Activated CD4-positive, alpha-beta T cell treated with anti-CD3 and anti-CD28 coated beads, Interleukin-2, amount 50 U/mL, for 4 hours (primary cell): ENCODE measurements at places on chromosomes 6 and 20.

DNA sequence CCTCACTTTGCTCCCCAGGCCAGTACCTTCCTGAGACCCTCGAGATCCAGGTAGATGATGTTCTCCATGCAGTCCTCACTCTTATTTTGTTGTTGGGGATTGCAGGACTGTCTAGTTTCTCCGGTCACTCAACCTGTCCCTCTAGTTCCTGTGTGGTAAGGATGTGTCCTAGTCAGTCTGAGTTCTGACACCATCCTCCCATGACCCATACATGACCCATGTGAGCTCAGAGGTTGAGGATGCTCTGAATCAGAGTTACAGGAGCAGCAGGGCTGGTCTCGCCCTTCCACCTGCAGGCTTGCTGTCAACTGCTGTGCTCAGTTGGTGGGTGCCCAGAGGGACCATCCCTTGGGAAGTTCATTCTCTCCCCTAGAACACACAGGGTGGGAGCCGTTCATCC is 11.9 kb upstream of the CST8 start:
- no peak for DNase-seq

DNA sequence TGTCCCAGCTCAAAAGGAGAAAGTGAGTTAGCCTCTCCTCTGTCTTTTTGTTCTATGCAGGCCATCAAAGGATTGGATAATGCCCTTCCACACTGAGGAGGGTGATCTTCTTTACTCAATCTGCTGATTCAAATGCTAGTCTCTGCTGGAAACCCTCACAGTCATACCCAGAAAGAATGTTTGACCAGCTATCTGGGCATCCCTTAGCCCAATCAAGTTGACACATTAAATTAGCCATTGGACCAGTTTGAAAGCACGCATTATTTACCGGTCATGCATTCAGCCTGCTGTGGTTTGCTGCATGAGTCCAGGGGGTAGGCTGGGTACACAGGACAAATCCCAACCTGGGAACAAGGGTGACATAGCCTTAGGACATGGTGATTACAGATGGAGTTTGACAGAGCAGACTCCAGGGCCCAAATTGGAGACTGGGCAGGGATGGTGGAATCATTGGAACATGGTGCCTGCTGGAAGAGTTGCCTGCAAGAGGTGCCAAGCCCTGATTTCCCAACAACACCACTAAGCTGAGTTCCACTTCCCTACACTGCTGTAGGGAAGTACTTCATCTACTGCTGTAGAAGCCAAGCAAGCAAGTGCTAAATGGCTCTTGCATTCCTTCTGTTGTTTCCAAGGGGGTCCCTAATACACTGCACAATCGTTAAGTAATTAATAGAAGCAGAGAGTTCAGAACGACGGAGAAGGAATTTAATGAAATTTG is 87.7 kb downstream of the RNF182 start:
- no peak for DNase-seq

GRCh38 chr6:43800298-43800623 is 30.2 kb downstream of the VEGFA start:
- no peak for DNase-seq

DNA sequence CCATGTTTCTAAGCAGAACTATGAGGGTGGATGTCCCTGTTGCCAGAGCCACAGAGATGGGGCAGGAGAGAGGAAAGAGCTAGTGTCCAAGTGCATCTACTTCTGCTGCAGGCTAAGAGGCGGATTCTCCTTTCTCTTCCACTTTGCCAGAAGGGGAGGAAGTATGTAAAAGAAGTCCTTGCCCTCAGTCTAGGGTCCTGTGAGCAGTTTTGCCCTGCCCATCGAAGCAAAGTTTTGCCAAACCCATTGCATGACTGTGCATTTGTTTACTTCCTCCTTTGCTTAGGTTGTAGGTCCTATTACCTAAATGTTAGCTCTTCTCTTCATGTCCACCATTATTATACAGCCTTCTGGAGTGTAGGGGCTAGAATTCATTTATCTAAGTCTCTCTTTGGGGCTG is 106.2 kb upstream of the ARMC2 start:
- DNase-seq = no peak

GRCh38 chr20:10671919-10672623 is 1.7 kb downstream of the JAG1 start:
- no peak for DNase-seq

DNA sequence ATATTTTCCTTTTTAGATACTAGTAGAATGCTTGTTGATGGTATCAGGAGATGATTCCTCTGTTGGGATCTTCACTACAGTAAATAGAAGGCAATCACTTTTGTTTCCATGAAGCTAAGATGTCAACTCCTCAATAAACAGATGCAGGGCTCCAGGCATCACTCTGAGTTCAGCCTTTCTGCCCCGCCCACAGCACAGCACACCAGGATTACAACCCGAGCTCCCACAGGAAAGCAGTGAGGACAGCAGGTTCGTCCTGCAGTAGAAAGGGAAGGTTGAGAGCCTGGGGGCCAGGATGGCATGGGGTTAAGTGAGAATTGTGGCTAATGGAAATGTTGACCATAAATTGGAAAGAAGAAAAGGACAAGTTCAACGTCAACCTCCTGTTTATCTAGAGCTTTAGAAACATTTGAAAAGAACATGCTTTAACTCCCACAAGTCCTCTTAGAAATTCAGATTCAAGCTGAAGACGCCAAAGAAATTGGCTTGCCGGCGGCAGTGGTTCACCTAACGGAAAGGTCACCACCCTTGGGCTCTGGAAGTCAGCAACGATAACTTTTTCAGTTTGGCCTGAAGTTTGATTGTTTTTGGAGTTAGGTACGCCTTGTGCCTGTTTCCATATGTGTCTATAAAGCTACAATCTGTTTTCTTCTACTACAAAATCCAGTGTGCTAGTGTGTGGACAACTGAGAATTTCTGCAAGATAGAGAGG is 144.4 kb upstream of the PDE10A start:
- DNase-seq = no peak

GRCh38 chr6:14088600-14089192 is 28.9 kb upstream of the CD83 start:
- DNase-seq = no peak

- no peak for DNase-seq
Measured at GRCh38 chr6:49978332-49979226, 9.2 kb upstream of the DEFB113 start.

DNA sequence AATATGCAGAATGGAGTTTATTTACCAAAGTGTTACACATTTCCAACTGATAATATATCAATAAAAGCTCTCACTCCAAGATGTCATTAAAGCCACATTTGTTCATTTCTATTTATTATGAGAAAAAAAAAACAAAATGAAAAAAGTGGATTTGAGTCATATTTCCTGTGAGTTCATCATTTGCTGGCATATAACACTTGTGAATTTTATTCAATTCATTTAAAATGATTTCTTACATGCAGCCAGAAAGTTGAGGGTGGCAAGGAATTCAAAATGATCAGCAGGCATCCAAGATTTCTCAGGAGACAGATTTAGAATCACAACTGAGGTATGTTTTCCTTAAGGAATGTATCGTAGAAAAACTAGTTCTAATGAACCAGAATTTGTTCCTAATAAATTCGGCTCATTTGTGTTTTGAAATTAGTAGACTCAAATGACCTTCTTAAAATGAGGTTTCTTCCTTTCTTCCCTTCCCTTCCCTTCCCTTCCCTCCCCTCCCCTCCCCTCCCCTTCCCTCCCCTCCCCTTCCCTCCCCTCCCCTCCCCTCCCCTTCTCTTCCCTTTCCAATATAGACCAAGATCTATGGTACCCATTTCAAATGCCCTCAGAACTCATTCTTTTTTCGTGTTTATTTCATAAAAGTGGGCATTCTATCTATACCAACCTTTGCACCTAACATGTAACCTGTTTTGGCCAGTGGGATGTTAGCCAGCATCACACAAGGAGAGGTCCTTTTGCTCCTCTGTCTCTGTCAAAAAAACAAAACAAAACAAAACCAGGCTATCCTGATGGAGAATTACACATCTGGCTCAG is 357.9 kb upstream of the TSHZ2 start:
- no peak for DNase-seq

DNA sequence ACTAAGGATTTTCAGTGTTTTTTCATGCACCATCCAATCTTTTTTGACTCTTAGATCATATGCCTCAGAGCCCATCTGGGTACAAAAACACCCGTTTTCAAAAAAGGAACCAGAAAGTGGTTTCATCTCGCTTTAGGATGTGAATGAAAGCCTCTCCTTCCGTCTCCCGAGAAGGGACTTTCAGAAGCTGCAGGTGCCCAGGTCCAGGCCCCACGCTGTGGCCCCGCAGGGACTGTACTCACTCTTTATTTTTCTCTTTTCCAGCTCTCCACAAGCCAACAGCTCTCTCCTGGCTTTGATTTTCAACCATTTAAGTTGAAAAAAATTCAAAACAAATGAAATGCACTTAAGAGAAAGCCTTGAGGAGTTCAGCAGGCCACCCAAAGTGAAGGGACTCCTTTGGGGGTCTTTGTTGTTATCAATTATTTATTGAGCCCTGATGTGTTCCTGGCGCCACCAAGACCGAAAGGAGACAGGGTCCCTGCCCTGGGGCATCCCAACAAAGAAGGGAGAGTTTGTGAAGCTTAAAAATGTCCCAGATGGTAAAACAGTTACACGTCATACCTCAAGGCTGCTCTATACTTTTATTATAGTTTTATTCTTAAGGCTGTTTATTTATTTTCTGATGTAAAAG is 467.3 kb downstream of the PREX1 start:
- no peak for DNase-seq

- no peak for DNase-seq
Measured at GRCh38 chr20:62378215-62378614, 8.7 kb upstream of the RPS21 start.

GRCh38 chr20:57038608-57039440 is 227.6 kb downstream of the BMP7 start:
- no peak for DNase-seq

GRCh38 chr6:161792851-161793493 is 519.1 kb upstream of the AGPAT4 start:
- no peak for DNase-seq

GRCh38 chr6:146545581-146545980 is 1.9 kb downstream of the RAB32 start:
- no peak for DNase-seq

DNA sequence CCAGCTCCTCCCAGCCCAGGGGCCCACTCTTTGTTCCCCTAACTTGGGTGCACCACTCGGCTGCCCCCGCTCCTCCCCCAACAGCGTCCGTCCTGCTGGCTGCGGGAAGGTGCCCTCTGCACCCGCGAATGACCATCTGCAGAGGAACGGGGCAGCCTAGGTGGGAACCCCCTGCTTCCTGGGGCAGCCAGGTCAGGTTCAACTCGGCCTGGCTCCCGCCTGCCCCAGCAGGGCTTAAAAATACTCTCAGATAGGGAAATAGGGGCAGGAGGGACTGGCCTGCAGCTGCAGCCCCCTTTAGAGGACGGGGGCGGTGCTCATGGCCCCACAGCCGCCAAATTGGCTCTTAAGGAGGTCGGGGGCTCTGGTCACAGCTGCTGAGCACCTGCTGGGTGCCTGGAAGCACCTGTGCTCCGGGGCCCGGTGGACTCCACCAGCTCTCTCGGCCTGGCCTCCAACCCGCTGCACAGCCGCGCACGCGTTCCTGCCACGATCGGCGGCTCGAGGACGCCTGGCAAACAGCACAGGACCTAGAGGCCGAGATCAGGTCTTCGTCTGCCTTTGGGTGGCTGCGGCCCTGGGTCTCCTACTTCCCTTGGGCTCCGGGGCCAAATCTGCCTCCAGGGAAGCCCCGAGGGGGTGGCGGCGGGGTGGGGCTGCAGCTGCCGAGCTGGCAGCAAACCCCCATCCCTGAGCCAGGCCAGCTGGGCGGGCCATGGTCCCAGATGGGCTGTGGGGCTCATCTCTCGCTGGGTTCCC is 700 bp upstream of the LAMA5 start:
- DNase-seq = no peak

- no peak for DNase-seq
Measured at GRCh38 chr6:36069573-36069972, 42.0 kb downstream of the MAPK14 start.

GRCh38 chr6:6559994-6560570 is 28.4 kb upstream of the LY86 start:
- DNase-seq = no peak

DNA sequence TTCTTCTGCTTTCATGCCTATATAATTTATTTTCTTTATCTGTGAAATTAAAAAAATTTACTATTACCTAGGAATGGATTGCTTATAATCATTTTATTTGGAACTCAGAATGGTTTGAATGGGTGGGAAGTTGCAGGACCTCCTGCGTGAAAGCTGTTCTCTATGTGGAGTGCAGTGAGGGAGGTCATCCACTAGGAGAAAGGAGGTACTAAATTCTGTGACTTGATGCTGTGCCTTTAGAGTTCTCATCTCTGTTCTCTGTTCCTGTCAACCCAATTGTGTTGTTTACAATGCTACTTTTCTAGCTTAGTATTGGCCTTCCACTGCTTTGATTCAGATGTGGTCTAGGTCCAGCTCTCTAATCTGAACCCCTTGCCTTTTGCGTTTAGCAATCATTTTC is 65.0 kb upstream of the HIVEP1 start:
- DNase-seq = no peak

- DNase-seq = no peak
Measured at GRCh38 chr6:157551041-157551832, 170.2 kb downstream of the ZDHHC14 start.

DNA sequence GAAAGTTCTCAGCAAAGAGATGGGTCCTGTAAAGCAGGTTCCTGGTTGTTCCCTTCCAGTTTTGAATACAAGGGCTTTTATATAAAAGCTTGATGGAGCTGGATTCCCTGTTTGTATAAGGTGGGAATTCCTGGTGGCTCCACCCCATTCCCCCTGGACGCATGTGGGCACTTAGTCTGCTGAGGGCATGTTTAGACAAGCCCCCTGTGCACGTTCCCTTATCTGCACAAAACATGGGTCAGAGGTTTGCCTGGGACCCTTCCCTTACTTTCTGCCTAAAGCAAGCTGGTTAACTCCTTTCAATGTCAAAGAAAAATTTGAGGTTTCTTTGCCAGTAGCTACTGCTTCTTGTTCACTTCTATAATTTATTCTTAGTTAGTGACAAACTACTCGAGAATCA is 181.1 kb downstream of the BCKDHB start:
- no peak for DNase-seq

GRCh38 chr6:124356276-124356810 is 552.7 kb downstream of the NKAIN2 start:
- DNase-seq = no peak

DNA sequence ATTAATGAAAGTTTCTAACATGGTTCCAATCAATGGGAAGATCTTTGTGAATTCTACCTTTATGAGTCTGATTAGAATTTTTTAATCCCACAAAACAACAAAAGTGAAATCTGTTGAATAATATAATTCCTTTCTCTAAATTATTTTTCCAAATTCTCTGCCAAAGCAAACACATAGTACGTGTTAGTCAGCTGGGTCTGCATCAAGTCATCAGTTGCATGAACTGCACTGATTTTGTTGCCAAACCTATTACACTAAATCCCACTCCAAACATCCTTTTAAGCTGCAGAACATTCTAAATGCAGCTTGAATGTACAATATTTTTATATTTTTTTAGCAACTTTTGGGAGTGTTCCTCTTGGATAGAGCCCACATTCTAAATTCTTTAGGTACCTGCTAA is 199.0 kb upstream of the HSF2 start:
- DNase-seq = no peak
